Colonic mucosa (tissue), 4 donors: ENCODE measurements at places on chromosomes 3 and 15.

- no peak for DNase-seq
These were observed 438.4 kb downstream of the OCA2 start for GRCh38 chr15:27660676-27661075.

GRCh38 chr3:133461291-133461690 lies 61.4 kb downstream of the BFSP2 start:
- DNase-seq, result no peak

GRCh38 chr15:92881211-92881754 lies 18.8 kb upstream of the CHD2 start:
- DNase-seq, result peak; percentile 57

GRCh38 chr3:54008744-54009143 lies 113.6 kb upstream of the CACNA2D3 start:
- no peak for DNase-seq

GRCh38 chr3:183381673-183382072 lies 46.7 kb downstream of the MCF2L2 start:
- no peak for DNase-seq

GRCh38 chr3:55719508-55719907 lies 232.4 kb upstream of the WNT5A start:
- no peak for DNase-seq

DNA sequence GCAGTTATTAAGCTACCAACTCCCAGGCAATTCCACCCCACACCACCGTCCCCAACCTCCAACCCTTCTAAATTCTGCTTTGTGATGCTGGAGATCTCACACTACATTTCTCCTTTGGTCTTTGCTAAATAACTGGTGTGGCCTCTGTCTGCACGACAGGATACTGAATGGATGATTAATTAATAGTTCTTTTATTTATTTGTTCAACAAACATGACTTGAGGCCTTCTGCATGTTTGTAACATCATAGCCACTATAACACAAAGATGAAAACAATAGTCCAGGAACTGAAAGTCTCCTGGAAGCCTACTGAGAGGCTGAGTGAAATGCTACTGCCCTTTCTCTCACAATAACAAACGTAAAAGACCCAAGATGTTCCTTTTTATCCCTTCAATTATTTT lies 609.5 kb upstream of the UBE2E2 start:
- no peak for DNase-seq

DNA sequence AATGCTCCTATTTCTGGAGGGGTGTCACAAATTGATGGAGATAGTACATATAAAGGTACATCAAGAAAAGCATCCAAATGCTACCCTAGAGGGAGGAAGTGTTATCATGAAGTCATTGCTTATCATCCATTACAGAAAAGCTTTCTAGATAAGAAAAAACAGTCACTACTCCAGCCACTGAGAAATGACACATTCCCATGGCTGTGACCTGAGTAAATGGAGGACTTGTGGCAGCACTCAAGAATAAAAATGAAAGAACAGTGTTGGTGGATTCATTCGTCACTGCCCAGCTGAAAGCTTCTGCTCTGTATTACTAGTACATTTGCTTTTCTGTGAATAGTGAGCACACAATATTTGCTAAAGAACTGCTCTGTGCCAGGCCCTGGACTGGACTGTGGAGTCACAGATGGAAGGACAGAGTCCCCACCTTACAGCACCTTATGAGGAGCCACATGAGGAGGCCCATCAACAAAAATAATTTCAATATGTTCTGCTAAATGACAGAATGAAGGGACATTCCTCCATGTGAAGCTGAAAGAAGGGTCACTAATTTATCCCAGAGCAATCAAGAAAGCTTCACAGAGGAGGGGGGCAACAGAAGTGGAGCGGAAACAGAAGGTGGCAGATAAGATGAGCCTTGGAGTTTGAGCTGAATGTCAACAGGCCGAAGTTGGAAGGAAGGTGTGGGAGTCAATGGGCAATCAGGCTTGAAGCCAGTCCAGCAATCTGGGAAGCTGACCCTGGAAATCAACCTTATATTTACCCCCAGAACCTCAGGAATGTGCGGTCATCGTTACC lies 343.5 kb upstream of the TRIM42 start:
- DNase-seq, result no peak

GRCh38 chr3:194067949-194068362 lies 68.0 kb upstream of the HES1 start:
- DNase-seq, result no peak
